Natural killer cell treated with Interleukin-12 subunit alpha and Interleukin-12 subunit beta and Interleukin-15 and Interleukin-18, amount 100 ng/mL, for 72 hours (primary cell): ENCODE measurements at places on chromosomes 7 and 10.

- DNase-seq: peak; percentile 75
Observed at GRCh38 chr7:50304911-50305582, 531 bp downstream of the IKZF1 start.

GRCh38 chr7:45874408-45875131 is 1.7 kb upstream of the CCDC201 start:
- no peak for DNase-seq

- DNase-seq: no peak
Observed at GRCh38 chr7:127884066-127884559, 147.1 kb downstream of the LRRC4 start.

DNA sequence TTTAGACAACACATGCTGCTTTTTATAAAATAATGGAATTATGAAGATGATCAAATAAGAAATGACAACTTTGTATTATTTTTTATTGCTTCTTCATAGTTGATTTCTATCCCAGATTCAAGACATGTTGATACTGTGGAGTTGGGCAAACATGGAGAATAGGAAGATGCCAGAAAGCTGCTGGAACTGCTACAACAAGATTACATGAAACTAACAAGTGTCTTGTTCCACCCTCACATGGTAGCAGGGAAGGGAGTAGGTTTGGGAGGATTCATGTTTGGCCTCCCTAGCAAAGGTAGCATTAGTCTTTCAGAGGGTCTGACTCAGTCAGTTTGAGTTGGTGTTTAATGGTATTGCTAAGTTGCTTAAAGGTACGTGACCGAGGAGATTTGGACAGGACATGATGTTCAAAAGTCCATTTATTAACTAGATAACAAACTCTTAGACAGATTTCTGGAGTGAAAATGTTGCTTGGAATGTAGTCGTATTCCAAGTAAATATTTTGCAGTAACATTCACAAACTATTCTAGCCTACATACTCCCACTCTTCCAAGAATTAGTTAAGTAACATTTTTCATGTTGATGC is 33.1 kb downstream of the PRR15 start:
- DNase-seq: no peak

DNA sequence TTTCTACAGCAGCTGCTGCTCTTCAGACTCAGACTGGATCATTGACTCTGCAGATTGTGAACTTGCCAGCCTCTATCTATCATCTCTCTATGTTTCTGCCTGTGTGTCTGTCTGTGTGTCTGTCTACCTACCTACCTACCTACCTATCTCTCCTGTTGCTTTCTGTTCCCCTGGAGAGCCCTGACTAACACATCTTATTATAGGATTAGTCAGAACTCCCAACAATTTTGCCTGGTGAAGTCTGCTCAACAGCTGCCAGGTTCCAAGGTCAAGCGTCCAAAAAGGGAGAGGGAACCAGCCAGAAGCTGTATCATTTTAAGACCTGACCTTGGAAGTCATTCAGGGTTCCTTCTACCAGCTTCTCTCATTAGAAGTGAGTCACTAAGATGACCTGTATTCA is 579.0 kb upstream of the DPP6 start:
- no peak for DNase-seq

GRCh38 chr10:16943295-16944285 is 126.4 kb upstream of the RSU1 start:
- no peak for DNase-seq

GRCh38 chr7:23490357-23491135 is 20.3 kb upstream of the IGF2BP3 start:
- no peak for DNase-seq

GRCh38 chr10:105359708-105360107 is 718.6 kb downstream of the SORCS3 start:
- no peak for DNase-seq

DNA sequence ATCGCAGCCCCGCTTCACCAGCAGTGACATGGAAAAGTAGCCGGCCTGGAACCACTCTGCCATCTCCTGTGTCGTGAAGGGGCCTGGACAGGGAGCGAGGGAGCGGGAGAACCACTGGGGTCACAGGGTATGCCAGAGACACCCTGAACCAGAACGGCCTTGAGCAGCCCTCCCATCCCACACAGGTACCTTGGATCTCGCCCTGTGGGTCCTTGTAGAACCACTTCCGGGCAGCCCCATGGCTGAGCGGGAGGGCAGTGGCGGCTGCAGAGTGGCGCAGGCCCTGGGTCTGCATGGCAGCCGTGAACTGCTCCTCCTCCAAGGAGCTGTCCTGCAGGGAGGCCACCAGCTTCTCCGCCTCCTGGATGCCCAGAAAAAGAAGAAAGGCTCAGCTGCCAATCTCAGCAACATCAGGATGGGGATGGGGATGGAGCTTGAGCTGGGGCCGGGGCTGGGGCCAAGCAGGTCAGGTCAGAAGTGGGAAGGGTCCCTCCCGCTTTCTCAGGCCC is 9.5 kb downstream of the GIGYF1 start:
- DNase-seq: no peak

GRCh38 chr10:94016727-94017714 is 23.3 kb downstream of the PLCE1 start:
- DNase-seq: no peak

DNA sequence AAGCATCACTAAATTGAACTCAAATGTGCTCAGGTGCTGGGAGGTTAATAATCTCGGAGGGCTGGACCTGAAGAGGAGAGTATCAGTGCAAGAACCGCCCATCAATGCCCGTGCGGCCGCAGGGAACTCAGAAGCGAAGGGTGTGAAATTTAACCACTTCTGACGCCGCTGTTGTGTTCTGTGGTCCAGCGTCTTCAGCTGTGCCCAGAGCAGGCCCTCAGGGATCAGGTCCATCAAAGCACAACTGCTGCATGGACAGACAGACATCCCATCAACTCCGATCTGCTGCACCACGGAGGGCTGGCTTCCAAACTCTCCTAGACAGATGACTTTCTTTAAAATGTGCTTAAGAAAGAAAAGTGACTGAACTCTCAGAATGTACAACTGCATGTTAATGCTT is 144.9 kb upstream of the TCERG1L start:
- DNase-seq: no peak

- DNase-seq: no peak
Observed at GRCh38 chr7:37988721-37989650, 68.5 kb downstream of the EPDR1 start.

- DNase-seq: no peak
Observed at GRCh38 chr7:75691793-75692543, 46.8 kb downstream of the HIP1 start.

- DNase-seq: no peak
Observed at GRCh38 chr10:123938890-123939289, 47.3 kb upstream of the CPXM2 start.

DNA sequence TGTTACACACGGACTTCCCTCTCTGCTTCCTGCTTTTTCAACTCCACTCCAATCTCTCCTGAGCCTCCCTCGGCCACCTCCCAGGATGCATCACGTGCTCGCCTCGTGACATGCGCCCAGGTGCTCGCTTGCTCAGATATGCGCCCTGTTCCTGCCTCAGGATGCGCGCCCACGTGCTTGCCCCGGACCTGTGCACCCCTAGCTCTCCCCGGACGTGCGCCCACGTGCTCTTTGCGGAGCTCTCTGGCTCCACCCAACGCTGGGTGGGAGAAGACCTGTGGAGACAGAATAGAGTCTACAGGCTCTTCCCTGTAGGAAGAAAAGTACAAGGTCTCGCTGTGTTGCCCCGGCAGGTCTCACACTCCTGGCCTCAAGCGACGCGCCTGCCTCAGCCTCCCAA is 23.1 kb downstream of the PARD3 start:
- no peak for DNase-seq

DNA sequence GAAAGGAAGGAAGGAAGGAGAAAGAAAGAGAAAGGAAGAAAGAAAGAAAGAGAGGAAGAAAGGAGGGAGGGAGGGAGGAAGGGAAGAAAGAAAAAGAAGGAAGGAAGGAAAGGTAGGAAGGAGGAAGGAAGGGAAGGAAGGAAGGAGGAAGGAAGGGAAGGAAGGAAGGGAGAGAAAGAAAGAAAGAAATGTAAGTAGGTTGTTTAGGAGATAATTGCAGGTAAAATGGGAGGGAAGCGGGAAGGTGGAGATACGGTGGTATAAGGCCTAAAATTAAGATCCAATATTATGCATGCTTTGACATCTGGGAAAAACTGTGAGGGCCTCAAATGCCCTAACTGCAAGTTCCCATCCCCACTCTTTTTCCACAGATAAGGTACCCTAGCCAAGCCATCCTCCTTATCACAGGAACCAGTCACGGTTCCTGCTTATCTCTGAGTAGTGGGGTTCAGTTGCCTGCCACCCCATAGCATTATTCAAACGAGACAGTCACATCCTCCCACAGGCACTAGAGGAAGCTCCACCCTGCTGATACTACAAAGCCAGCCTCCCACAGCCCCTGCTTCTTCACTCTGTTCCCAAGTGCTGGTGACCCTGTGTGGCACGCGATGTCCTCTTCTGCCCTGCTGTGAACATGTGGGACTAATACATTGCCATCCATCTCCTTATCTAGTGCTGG is 28.7 kb downstream of the ST8SIA6 start:
- DNase-seq: no peak

GRCh38 chr7:25669281-25669781 is 441.0 kb upstream of the NPVF start:
- no peak for DNase-seq

- no peak for DNase-seq
Observed at GRCh38 chr7:125670926-125671572, 741.4 kb upstream of the POT1 start.

DNA sequence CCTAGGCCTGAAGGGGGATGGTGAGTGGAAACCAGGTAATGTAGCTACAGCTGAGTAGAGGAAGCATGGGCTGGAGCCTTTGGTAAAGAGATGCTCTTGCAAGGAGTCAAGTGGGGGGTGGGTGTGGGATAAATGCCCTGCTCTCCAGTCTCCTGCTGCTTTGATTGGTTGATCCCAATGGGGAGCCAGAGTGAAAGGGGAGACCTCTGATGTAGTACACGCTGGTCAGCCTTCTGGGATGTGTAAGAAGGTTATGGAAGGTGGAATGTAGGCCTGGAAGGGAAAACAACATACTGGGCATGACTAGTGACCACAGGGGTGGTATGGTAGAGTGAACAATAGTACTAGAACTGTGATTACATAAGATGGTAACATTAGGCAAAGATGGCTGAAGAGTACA is 44.3 kb downstream of the TET1 start:
- DNase-seq: no peak

DNA sequence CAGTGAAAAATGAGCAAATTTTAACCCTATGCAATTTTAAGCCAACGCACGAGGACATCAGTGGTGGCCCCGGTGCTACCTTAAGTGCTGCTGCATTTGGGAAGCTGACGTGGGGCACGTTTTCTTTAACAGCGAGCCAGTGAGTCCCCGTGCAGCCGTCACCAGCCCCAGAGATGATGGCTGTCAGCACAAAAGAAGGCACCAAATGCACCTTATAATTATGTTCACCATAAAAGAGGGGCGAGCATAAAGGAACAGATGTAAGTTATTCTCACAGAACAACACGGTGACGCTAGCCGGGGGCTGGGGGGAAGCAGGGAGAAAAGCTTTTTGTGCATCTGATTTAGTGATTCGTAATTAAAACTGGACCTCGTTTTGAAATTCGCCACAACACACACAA is 260.1 kb downstream of the DNAJB6 start:
- DNase-seq: peak; percentile 15

- no peak for DNase-seq
Observed at GRCh38 chr10:110008518-110009339, 945 bp downstream of the ADD3 start.

DNA sequence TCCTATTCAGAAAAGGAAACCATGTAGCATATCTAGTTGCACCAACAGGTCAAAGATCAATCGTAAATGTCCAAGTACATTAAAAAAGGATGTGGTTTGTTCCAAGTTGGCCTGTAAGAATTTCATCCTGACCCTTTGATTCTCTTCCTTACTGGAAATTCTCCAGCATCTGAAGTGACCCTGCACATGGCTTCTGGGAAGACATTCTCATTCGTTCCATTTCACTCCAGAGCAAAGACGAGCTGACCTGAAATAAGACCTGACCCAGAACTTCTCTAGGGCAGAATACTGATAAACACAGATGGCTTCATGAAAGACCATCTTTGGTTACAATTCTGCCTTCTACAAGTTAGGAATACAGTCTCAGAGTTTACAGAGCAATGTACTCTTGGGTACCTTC is 39.8 kb downstream of the ASB4 start:
- no peak for DNase-seq

DNA sequence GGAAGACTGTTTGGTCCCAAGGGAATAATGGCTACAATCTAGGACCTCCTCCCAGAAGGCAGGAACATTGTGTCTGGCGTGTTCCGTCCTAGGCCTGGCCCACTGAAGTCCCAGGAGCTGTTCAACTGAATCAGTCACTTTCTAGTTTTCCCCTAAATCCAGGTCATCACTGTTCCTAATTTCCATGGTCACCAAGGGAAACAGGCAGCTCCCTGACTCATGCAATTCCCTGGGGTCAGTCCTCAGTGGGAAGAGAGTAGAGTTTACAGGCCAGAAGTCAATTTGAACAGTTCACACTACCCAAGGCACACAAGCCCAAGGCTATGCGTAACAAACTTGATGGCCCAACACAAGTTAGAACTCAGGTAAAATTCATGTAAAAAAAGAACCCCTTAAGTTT is 44.0 kb downstream of the CREB3L2 start:
- no peak for DNase-seq

DNA sequence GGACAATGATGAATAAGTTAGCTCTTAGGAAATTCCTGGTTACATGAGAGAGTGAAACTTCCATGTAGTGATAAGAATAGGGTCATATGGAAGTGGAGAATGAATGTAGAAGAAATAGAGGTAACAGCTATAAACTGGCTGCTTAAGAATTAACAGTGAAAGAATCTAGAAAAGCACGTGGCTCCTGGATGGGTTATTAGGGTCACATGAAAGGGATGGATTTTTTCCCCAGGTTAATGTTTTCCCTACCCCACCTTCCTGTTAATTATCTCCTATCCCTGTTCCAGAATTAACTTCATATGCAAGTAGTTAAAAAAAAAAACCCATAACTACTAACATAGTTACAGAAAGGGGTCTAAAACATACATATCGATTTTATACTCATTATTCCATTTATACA is 58.0 kb downstream of the ANKIB1 start:
- no peak for DNase-seq

DNA sequence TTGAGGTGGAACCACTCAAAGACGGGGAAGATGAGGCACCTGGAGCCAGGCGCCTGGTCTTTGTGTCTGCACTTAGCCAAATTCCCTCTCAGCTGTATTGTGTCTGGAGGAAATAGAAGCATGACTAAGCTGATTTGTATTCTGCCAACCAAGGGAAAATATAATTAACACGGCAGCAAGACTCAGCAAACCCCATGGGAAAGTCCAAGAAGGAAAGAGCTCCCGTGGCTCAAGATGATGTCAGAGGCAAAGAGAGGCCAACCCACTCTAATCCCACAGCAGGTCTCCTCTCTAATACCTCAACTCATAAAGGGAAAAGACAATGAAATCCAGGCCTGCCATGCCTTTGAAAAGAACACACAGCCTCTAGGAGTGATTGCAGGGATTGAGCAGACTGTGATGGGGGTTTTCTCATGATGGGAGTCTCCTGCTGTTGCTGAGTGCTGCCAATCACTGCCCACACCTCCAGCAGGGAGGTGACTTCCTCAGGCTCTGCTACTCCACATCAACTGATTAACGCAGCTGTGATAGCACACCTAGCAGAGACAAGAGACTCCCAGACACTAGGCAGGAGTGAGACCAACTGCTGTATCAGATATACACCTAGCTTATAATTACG is 255.5 kb upstream of the C7orf33 start:
- no peak for DNase-seq

- DNase-seq: no peak
Observed at GRCh38 chr10:6912424-6912823, 332.3 kb upstream of the PRKCQ start.

GRCh38 chr10:114596793-114597192 is 61.3 kb downstream of the ABLIM1 start:
- DNase-seq: no peak

GRCh38 chr10:13161857-13162271 is 506 bp downstream of the MCM10 start:
- DNase-seq: no peak
